ENCODE measurements at places on chromosomes 11 and 22.

DNA sequence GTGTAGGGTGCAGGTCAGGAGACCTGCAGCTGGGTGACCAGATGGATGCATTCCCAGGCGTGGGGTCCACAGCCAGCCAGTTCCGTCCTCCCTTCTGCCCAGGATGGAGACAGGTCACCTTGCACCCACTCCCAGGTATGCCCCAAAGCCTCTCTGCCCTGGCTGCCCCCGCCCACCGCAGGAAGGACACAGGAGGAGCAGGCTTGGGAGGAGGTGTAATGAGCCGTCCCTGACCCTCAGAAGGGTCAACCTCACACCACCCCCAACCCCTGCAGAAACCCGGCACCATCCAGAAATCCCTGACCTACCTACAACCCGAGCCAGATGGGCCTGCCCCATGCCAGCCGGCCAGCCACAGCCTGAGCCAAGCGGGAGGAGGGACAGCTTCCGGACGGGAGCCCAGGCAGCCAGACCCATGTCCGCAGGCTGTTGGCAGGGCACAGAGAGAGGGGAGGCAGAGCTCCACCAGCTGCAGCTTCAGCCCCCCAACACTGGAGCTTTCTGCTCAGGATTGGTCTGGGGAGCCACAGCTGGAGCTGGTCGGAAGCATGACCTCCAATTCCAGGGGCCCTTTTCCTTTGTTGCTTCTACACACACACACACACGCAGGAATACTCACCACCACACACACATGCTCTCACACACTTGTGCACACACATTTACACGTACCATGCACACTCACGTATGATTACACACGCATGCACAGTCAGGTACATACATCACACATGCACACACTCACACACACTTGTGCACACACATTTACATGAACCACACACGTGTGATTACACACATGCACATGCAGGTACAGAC is 5.3 kb downstream of the IFITM10 start:
- DNase-seq, result no peak

DNA sequence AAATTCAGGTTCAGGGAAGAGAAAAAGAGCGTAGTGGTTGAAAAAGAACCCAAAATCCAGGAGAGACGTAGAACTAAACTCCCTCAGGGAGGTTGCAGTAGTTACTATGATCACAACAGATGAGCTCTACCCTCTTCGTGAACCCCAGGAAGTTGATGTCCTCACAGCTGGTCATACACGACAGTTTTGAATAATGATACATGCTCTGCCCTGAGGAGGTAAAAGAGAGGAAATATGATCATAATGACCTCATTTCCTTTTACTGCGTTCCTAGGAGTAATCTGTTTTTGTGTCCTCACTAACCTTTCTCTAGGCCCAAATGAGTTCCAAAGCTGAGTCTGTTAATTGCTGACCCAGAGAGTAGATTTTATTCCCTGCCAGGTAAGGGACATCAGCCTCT is 1.3 kb downstream of the PATE2 start:
- DNase-seq, result no peak

DNA sequence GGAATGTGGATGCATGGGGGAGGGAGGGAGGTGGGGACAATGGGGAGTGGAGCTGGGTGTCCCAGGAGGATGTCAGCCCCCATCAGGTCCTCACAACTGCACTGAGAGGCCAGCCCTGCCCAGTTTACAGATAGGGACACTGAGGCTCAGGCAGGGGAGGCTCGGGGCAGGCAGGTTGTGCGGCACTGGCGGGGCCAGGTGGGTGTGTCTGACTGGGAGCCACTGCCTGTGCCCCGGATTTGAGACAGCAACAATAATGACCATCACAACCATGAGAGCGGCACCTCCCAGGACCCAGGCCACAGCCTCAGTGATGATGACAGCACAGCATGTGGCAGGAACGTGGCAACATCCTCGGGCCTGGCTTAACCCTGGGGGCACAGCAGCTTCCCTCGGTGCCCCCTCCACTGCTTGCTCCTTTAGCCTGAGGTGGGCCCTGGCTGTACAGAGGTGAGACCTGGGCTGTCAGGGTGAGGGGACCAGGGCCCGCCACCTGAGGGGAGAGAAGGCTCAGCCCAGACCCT is 32.0 kb downstream of the SHISAL1 start:
- DNase-seq, result no peak

- no peak for DNase-seq
Measured at GRCh38 chr11:47941907-47942558, 38.3 kb upstream of the PTPRJ start.

- DNase-seq, result no peak
Measured at GRCh38 chr11:101863361-101863760, 51.4 kb upstream of the CEP126 start.

- no peak for DNase-seq
Measured at GRCh38 chr11:115630214-115630613, 126.0 kb upstream of the CADM1 start.

DNA sequence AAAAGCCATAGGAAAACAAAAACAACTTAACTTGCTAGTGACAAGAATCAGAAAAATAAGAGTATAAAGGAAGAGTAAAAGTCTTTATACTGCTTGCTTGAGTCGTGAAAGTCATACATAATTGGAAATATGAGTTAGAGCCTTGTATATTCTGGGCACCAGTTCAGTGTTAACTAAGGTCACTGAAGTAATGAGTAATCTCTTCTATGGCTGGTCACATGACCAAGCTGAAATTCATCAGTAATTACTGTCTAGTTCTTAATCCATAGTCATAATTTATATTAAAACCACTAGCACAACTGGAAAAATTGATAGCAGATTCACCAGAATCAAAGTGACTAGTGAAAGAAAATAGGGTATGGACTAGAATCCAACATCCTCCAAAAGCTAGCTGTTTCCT is 84.4 kb upstream of the SLC5A12 start:
- no peak for DNase-seq

DNA sequence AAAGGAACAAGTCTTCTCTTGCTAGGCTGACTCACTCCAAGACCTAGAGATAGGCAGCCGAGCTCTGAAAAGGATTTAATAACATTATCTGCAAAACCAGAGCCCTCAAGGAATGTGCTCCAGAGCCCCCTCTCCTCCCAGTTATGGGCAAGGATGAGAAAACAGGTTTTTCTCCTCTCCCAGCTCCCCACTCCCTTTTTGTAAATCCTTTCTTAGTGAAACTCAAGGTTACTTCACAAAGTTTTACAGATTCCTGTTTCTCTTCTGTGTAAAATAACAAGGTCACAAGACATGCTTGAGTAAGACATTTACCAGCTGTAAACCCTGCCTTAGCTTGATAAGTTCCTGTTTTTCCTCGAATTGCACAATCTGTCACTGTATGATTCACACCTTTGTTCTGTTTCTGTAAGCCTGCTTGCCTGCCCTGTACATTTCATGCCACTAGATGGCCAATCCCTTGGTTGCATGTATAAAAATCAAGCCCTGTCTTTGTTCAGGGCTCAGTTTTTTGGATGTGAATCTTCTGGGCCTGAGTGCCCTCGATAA is 489.4 kb downstream of the KCNA4 start:
- DNase-seq, result no peak

DNA sequence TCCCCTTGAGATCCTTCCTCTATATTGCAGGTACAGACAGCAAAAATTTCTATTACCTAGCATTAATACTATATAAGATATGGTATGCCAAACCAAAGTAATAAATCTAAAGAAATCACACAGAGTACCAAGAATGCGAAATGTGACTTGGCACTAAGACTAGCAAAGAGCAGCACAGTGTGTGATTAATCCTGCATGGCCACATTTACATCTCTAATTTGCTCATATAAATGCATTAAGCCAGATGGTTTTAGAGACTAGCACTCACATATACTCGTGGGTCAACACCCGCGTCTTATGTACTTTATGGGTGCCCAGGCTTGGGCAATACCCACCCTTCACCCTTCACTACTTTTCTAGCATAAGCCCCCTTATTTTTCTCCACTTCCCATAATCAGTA is 213.2 kb downstream of the TTC28 start:
- no peak for DNase-seq

DNA sequence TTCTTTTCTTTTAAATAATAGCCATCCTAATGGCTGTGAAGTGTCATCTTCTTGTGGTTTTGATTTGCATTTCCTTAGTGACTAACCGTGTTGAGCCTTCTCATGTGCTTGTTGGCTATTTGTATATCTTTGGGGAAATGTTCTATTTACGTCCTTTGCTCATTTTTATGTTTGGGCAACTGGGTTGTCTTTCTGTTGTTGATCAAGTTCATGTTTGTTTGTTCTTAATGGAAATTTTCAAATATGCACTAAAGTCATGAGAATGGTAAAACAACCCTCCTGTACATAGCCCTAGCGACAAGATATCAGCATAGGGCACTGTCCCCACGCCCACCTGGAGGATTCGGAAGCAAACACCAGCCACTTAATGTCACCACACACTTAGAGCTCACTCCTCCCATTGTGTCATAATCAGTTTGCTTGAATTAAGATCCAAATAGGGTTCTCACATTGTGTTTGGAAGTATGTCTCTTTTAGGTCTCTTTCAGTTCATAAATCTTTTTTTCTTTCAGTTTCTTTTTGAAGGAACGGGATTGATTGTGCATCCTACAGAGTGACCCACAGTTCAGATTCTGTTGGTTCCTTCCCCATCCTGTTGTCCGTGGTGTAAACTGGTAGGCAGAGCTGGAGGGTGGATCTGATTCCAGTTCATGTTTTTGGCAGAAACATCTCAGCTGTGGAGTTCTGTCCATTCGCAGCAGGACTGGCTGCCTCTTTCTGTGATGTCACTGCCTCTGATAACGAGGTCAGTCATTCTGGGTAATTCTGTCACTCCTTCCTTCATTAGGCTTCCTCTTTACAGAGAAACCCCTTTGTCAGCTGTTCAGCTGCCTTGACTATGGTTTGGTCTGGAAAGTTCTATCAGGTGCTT is 26.4 kb upstream of the ADORA2A start:
- no peak for DNase-seq

GRCh38 chr22:20484948-20485683 is 10.5 kb downstream of the KLHL22 start:
- no peak for DNase-seq

GRCh38 chr11:78925387-78925786 is 350.7 kb upstream of the NARS2 start:
- DNase-seq, result no peak

- DNase-seq, result no peak
Measured at GRCh38 chr11:64711138-64711955, 11.7 kb downstream of the NRXN2 start.

GRCh38 chr11:12581923-12582322 is 92.3 kb upstream of the TEAD1 start:
- DNase-seq, result no peak

DNA sequence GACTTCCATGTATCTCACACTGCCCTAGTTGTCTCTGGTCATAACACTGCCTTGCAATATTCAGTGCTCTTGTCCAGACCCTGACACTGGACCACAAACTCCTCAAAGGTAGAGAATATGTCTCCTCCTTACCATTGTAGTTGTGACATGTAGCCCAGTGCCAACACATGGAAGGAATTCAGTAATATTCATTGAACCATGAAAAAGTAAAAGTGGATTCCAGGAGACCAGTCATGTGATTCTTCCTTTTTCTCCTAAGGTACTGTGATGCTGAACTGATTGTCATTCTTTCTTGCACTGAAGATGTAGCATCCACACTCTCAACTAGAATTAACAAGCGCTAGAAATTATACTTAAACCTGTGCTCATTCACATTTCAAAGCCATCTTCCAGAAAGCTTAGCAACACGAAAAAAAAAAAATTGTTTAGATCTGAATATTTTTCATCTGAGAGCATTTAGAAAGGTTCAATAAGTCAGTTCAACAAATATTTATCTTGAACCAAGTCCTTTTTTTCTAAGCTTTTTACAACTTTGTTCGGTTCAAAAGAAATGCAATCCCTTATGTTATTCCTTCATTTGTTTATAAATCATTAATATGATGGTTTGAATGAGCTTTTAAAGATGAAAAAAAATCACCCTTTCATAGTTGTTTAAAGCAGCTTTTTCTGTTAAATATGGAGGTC is 224.7 kb upstream of the BLID start:
- no peak for DNase-seq

DNA sequence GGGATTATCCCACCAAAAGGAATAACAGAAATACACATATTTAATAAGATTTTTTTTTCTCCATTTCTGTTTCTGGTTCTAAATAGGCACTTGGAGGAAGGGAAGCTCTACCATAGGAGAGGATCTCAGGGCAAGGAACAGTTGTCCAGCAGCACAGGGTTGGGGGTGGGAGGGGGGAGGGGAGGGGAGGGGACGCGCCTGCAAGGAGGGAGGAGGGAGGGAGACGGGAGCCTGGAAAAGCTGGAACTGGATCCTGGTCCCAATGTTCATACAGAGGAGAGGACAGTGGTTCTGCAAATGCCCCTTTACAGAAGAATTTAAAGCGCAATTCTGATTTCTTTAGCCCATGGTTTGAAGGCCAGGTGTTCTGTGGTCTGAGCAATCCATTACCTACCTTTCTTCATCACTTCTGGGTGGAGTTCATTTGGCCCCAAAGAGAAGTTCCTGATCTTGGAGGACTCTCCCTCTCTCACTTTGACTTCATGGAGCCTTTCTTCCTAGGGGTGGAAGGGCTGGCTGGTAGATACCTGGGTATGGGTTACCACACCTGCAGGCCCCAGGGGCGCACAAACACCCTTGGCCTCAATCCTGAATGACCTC is 348.9 kb upstream of the NCAM1 start:
- DNase-seq, result no peak

GRCh38 chr11:102452461-102453301 is at the start of gene TMEM123:
TMEM123 (minus strand) TSS chr11:102452765; CDS start chr11:102452623, 142 bp downstream.
- peak; percentile 71 for DNase-seq

DNA sequence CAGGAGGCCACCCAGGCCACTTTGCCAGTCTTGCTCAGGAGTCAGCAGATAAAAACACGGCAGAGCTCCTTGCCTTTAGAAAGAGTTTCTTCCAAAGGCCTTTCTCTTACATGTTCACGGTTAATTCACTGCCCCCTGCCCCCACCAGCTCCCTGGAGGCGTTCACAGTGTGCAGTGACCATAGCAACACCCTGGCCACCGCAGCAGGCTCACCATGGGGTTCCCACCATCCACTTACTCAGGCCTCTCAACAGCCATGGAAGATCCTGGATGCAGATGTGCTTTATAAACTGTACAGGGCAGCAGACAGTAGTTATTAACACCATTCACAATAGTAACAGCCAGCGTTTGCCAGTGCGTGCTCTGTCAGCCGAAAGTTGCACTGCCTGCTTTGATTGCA is 10.6 kb upstream of the MYO7A start:
- DNase-seq, result no peak

DNA sequence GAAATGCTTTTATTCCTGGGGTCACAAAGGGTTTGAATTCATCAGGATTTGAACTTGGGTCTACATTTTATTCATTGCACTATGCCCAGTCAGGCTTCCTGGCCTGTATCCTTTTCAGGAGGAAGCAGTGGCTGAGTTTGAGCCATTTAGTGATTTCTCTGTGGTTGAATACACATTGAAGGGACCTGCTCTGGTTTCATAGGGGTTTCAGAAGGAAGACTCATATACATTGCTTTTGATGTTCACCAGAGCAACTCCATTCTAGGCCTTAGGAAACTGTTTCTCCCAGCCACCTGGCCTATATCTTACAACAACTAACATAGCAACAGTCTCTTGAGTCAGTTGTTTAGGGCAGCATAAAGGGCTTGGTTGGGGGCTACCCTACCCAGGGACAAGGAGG is 165.7 kb downstream of the INSC start:
- no peak for DNase-seq
